HEK293T (cell line): ENCODE measurements at places on chromosomes 3 and 15.

DNA sequence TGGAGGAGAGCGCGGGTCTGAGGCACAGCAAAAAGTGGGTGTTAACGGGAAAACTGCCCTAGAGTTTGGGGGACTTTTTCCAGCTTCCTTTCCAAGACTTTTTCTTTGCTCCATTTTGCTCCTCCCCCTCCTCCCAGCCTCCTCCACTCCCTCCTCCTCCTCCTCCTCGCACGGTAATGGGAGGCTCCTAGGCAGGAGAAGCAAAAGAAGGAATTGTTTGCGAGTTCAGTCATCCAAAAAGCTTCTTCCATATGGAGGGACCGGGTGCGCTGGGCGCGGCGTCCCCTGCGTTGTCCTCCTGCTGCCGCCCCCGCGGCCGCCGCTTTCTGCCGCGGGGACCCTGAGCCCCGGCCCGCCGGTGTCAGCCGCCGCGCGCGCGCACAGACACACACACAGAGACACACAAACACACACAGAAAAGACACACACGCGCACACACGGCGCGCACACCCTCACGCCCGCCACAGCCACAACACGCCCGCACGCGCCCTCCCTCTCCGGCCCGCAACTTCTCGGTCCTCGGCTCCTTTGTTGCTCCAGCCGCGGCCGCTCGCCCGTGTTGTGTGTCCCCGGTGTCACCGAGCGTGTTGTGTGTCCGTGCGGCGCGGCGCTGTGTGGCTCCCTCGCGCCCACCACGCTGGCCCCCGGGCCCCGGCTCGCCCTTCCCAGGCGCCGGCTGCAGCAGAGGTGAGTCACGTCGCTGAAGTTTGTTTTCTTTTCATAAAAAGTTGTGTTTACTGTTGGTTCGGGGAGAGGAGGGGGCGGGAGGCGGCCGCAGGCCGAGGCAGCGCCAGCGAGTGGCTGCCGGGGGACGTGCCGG is at the start of gene BOC:
TSS of gene BOC (plus strand) at position 228 of the 820 bp plus-strand sequence. CDS start 38,246 bp downstream, outside the sequence.
- DNase-seq, result peak; percentile 84

DNA sequence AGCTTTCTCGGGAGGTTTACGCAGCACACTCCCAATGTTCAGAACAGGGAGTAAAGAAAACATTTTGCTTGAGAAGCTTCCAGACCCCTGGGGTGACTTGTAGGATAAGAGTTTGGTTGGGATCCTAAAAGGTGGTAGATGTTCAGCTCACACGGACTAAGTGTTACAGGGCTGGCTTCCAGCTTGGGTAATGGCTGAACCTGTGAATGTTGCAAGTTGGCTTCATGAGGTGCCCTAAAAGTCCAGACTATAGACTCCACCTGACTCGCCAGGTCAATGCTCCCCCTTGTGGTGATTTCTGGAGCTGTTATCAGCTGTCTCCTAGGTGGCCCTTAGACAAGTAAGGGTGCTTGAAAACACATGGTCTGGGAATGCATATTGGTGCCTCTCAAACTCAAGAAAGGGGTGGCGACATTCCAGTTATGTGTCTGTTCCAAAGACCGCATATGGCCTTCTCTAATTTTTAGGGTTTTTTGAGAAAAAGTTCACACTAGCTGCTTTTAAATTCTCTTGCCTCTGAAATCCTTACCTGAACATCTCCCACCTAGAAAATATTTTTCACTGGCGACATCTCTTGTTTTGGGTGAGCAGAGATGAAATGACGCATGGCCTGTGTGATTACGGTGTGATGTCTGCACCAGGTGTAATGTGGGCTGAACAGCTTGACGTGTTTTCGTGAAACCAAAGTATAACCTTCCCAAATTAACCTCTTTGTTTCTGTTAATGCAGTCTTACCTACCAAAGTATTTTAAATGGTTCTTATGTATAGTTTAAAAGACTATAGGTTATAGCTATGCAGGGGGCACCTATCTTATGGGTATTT is 175.7 kb upstream of the KBTBD8 start:
- DNase-seq, result peak; percentile 71

- no peak for DNase-seq
These were observed 122.4 kb downstream of the NECTIN3 start for GRCh38 chr3:111194048-111194447.

- no peak for DNase-seq
These were observed 15.1 kb upstream of the BNIP2 start for GRCh38 chr15:59703979-59704796.

DNA sequence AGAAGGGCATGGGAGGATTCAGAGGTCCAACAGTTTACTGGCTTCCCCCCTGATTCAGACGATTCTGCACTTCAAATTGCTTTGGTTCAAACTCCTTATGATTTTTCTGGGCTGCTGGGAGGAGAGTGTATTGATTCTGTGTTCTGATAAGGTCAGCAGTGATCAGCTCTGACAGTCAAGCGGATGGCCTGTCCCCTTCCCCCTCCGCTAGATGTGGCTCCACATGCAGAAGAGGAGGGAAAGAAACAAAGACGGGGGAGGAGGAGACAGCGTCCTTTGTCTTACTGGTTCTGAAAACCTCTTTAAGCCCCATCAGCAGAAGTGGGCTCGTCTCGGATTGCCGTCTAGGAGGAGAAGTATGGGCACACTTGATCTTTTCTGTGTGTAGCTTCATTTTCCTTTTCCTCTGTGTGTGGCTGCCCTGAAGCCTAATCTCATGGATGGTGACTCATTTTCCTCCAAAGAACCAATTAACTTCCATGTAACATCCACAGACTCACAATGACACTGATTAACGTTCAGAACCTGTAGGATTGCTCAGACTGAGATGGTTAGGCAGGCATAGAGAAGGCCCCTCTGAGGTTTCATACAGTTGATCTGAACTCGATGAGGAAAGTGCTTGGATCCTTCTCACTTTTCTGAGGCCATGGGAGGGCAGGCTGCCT is 162.4 kb upstream of the PPP2R3A start:
- DNase-seq, result no peak

DNA sequence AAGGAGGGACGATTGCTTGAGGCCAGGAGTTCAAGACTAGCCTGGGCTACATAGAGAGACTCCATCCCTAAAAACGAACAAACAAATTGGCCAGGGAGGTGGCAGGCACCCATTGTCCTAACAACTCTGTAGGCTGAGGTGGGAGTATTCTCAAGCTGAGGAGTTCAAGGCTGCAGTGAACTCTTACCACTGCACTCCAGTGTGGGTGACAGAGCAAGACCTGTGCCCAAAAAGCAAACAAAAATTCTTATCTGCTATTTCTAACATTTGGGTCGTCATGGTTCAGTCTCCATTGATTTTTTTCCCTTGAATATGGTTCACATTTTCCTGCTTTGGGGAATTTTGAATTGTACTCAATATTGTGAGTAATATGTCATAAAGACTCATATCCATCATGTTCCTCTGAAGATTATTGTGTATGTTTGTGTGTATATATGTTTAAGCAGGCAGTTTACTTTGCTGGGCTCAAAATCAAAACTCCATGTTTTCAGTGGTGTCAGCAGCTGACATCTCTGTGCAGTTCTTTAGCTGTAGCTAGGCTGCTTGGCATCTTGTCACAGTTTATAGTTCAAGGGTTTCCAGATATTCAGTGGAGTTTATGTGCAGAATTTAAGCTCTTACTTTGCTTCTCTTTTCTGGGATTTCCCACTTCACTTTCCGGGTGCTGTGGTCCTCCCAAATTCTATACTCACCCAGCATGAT is 33.2 kb downstream of the IFT122 start:
- no peak for DNase-seq

DNA sequence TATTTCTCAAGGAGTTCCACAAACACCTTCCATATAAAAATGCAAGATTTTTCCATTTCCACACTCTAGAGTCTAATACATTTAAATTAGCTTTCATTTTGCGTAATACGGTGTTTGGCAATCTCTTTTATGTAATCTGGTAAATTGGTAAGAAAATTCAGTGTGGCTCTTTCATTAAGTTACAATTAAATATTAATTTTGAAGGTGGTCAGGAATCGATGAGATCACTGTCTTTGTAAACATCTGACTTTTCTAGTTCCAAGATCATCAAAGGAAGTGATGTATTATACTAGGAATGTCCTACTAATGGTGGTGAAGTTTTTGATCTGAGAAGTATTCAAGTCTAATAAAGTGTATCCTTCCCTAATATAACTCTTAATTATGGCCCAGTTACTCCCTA is 1.1 kb upstream of the UTS2B start:
- no peak for DNase-seq

- DNase-seq, result no peak
These were observed 897 bp upstream of the TLE3 start for GRCh38 chr15:70098461-70099166.

GRCh38 chr3:127831723-127832172 is 9.4 kb upstream of the MGLL start:
- peak; percentile 69 for DNase-seq

DNA sequence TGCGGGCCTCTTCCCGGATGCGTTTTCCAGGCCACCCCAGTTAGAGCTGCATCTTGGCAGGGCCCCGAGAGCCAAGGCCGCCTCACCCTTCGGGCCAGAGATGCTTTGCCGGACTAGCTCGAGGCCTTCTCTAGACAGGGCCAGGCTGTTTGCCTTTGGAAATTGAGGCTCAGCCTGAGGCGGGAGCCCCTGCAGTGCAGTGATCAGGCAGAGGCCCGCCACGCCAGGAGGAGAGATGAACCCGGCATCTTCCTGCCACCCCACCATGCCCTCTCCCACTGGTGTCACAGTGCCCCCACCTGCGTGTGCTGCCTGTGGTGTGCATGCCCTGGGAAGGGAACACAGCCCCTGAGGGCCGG is 8.9 kb upstream of the ROPN1B start:
- DNase-seq, result no peak

- DNase-seq, result no peak
These were observed 89.9 kb downstream of the BBX start for GRCh38 chr3:107612664-107613084.

- DNase-seq, result peak; percentile 35
These were observed 50.8 kb upstream of the CTNNB1 start for GRCh38 chr3:41148478-41148877.

DNA sequence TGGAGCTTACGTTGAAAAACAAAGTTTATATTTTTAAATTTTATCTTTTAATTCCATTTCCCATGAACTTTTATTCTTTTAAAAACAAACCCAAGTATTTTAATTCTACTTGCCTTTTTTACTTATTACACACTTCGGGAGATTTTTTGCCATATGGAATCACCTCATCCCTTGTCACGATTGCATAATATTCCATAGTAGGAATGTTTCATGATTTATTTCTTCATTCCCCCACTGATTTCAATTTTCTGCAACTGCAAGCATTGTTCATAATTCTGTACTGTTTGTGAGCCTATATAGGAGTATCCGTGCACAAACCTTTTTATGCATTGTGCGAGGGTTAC is 574 bp upstream of the SLC25A36 start:
- no peak for DNase-seq

DNA sequence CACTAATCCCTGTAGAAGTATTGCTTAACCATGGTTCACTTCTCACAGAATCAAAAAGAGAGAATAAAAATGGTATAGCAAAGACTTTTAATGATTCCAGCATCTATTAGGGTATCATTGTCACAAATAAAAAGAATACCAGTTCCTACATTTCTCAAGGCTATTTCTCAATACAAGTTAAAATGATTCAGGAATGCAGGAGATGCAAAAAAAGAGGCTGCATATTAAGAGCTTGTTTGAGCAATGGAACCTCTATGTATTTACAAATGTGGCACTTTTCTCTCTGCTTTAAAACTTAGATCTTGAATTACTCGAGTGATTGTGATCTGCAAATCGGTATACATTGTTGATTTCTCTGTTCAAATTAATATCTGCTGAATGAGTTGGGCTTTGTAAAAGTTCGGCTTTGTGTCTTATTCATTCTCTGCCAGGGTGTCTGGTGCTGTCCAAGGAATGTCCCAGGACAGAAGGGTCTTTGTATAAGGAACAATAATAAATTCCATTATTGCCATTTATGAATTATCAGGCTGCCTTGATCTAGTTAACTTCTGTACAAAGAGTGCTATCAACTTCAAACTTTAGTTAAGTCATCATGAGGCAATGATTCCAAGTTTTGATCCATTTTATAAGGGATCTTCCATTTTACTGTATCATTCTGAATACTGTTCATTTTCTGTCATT is 364.2 kb downstream of the RBMS3 start:
- no peak for DNase-seq

GRCh38 chr3:169760479-169760878 is 4.4 kb downstream of the TERC start:
- no peak for DNase-seq
